ENCODE measurements at places on chromosomes 11 and 22. TPM values are rescaled to one million over a fixed set of nuclear protein-coding genes. Genes with fewer than 3 reads are reported as not detected.

- peaks cover 12% of the 10 kb centered on the region for H3K4me1 ChIP-seq
- H3K27me3 ChIP-seq = no peaks in the 10 kb centered on the region
- H3K36me3 ChIP-seq = peaks cover 31% of the 10 kb centered on the region
- no peak for DNase-seq
Observed at GRCh38 chr11:47161890-47162289, 14.8 kb downstream of the ARFGAP2 start.

DNA sequence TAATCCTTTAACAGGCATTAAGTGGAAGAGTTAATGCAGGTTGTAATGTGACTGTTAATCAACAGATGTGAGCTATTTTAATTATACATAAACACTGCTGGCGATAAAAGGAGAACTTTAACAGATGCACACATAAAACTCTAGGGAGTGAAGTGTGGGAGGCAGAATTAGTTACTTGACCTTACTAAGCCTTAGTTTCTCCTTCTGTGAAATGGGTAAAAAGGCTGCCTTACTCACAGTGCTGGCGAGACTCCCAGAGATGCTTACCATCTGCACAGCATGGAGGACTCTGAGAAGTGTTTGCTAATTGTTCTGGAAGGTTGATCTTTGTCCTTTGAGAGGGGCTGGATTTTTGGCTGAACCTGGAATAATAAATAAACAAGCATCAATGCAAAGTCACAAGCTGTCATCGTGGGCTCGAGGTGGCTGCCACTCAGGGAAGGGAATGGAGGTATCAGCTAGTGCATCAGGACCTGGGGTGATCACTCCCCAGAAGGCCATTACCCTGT lies 58.6 kb upstream of the MPEG1 start:
- H3K4me1 ChIP-seq = no peaks in the 10 kb centered on the region
- no peak for DNase-seq
- H3K36me3 ChIP-seq = no peaks in the 10 kb centered on the region

DNA sequence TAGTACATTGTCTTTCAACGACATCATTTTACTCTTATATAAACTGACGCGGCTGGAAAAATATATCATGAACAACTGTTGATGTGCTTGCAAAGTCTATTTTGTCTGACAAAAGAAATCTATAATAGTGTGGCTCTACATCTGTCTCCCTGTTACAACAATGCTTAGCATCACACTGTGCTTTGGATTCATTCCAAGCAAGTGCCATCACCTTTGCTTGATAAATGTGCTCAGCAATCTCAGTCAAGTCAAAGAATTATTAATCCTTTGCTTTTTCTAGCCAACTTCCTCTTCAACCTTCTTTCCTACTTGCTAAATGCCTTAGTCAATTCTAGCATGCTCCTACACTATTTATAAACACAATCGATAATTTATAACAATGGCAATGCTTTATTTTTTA lies 140.5 kb downstream of the FCHSD2 start:
- no peak overlapping the region for H3K4me3 ChIP-seq
- H3K36me3 ChIP-seq = no peaks in the 10 kb centered on the region
- H3K4me1 ChIP-seq = peaks cover 27% of the 10 kb centered on the region
- H3K27ac ChIP-seq = peak overlapping the region; percentile 36
- no peaks in the 10 kb centered on the region for H3K27me3 ChIP-seq
- DNase-seq = no peak

- H3K4me3 ChIP-seq = no peak overlapping the region
- no peaks in the 10 kb centered on the region for H3K4me1 ChIP-seq
- peaks cover 23% of the 10 kb centered on the region for H3K27me3 ChIP-seq
- H3K36me3 ChIP-seq = no peaks in the 10 kb centered on the region
- no peak for DNase-seq
Observed at GRCh38 chr11:5891216-5891800, 1.7 kb upstream of the OR52E5 start.

GRCh38 chr22:40651563-40652501 lies 15.3 kb upstream of the MRTFA start:
- no peaks in the 10 kb centered on the region for H3K36me3 ChIP-seq
- peak; percentile 93 for DNase-seq
- no peaks in the 10 kb centered on the region for H3K27me3 ChIP-seq
- H3K4me3 ChIP-seq = peak overlapping the region; percentile 72
- peaks cover 44% of the 10 kb centered on the region for H3K4me1 ChIP-seq

- no peaks in the 10 kb centered on the region for H3K4me1 ChIP-seq
- no peak for DNase-seq
- no peak overlapping the region for H3K4me3 ChIP-seq
- no peaks in the 10 kb centered on the region for H3K36me3 ChIP-seq
Observed at GRCh38 chr11:124068601-124069110, 27.5 kb upstream of the OR10G7 start.

- H3K27ac ChIP-seq = no peak overlapping the region
- H3K4me1 ChIP-seq = peaks cover 11% of the 10 kb centered on the region
- peak; percentile 86 for DNase-seq
- no peaks in the 10 kb centered on the region for H3K27me3 ChIP-seq
- peaks cover 10% of the 10 kb centered on the region for H3K36me3 ChIP-seq
Observed at GRCh38 chr22:38114484-38115398, 4.3 kb upstream of the BAIAP2L2 start.

DNA sequence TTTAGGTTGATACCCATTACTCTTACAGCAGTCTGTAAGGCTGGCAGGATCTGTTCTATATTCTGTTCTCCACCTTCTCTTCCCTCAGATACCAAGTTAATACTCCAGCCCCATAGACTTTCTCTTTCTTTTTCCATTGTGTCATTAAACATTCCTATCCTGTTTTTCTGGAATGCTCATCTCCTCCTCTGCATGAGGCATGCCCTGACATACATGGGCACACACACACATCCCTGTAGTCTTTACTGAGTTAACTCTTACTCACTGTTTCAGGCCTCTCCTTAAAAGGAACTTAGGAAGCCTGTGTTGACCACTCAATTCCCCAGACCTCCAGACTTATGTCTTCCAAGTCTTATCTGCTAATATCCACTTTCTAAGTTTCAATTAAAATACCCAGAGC lies 476.8 kb downstream of the METTL15 start:
- no peaks in the 10 kb centered on the region for H3K36me3 ChIP-seq
- H3K4me1 ChIP-seq = no peaks in the 10 kb centered on the region
- H3K27me3 ChIP-seq = no peaks in the 10 kb centered on the region
- DNase-seq = no peak

- H3K27me3 ChIP-seq = peaks cover 10% of the 10 kb centered on the region
- no peaks in the 10 kb centered on the region for H3K36me3 ChIP-seq
- H3K27ac ChIP-seq = no peak overlapping the region
- H3K4me3 ChIP-seq = peak overlapping the region; percentile 24
- H3K4me1 ChIP-seq = peaks cover 7% of the 10 kb centered on the region
Observed at GRCh38 chr11:83681031-83681781, 395.0 kb upstream of the CCDC90B start.

GRCh38 chr11:30717009-30717408 lies 130.9 kb upstream of the MPPED2 start:
- no peak overlapping the region for H3K27ac ChIP-seq
- no peaks in the 10 kb centered on the region for H3K36me3 ChIP-seq
- H3K4me3 ChIP-seq = no peak overlapping the region
- no peak for DNase-seq
- H3K27me3 ChIP-seq = no peaks in the 10 kb centered on the region
- no peaks in the 10 kb centered on the region for H3K4me1 ChIP-seq

DNA sequence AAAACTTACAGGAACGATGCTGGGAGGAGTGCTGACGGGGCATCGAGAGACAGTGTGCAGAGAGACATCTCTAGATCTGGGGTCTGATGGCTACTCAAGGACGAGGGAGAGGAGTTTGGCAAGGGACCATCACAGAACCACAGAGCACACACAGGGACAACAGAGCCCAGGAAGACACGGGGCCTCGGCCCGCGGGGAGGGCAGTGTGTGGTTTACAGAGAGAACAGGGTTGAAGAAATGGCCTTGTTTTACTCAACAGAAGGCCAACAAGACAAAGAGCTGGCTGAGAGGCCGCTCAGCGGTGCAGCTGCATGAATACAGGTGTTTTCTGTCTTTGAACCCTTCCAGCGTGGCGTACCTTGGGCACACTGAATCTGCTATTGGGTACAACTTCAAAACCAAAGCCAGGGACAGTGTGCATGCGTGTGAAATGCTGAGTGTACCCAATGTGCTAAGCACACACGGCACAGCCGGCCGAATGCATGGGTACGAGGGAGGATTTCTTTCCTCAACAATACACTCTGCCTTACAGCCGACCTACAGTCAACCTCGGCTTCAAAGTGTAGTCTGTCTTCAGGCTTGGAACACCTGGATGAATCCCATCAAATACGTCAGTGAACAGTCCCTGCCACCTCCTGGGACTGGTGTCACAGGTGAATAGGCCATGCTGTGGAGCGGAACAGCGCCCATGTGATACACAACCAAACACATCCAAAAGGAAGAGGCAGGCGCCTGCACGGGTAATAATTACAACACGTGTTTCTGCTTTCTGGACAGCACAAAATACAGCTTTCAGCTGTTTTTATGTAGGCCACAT lies 20.7 kb upstream of the BID start:
- H3K4me1 ChIP-seq = peaks cover 15% of the 10 kb centered on the region
- no peak for DNase-seq
- no peaks in the 10 kb centered on the region for H3K27me3 ChIP-seq
- no peak overlapping the region for H3K4me3 ChIP-seq
- H3K27ac ChIP-seq = no peak overlapping the region

GRCh38 chr11:115767883-115768282 lies 263.7 kb upstream of the CADM1 start:
- DNase-seq = no peak
- no peaks in the 10 kb centered on the region for H3K36me3 ChIP-seq
- H3K27me3 ChIP-seq = no peaks in the 10 kb centered on the region
- H3K4me1 ChIP-seq = no peaks in the 10 kb centered on the region
- H3K4me3 ChIP-seq = no peak overlapping the region

DNA sequence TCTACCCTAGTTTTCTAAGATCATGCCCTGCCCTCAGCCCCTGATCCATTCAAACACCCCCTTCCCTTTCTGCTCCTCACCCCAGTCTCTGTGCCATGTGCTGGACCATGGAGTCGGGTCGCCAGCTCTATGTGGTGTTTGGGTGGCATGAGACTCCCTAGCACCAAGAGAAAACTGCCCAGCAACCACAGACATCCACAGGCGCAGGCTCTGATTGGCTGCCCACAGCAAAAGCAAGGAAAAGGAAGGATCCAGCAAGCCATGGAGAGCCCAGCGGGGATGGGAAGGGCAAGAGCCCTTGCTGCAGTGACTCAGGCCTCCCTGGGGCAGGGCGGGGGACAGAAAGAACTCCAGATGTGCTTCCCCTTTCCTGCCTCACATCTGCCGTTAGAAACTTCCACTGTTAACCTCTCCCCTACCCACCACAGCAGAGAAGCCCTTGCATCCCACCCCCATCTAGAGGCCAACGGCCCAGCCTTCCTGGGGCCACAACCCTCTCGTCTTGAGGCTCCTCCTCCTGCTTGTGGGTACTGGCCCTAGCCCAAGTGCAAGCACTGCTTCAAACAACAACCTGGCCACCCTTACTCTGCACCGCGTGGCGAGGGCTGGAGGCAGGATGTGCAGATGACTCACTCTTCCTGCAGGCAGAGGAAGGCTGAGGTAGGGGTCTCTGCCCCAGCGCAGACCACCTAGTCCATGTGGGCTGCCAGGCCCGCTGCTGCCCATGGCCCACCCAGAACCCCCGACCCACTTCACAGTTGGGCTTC lies 9.7 kb upstream of the AHNAK start:
- H3K4me1 ChIP-seq = peaks cover 90% of the 10 kb centered on the region
- H3K27me3 ChIP-seq = no peaks in the 10 kb centered on the region
- peaks cover 32% of the 10 kb centered on the region for H3K36me3 ChIP-seq
- H3K4me3 ChIP-seq = peak overlapping the region; percentile 39

DNA sequence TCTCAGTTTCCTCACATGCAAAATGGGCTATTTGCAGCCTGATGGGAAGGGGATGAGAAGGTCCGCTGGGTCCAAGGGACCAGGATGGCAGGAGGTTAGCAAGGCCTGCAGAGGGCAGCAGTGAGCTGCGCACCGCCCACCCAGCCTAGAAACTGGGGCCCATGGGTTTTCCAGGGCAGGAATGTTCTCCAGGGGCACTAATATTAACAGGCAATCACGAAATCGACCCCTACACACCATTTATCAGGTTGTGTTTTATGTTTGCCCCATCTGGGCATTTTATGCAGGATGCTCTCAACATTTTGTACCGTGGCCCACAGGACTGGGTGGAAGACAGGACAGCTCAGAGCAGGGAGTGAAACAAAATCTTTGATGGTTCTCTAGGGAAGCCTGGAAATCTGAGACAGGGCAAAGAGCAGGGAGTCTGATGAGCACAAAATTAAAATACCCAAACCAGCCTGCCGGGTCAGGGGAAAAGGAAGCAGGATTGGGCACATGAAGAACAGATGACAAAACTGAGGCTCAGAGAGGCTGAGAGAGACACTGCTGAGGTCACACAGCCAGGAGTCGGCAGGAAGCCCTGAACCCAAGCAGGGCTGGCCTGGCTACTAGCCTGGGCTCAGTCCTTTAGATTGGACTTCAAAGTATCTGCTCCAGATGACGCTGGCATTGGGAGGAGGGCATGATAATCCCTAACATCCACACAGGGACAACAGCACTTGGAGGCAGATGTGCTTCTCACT lies 1.6 kb upstream of the BCR start:
- no peak overlapping the region for H3K4me3 ChIP-seq
- H3K4me1 ChIP-seq = peaks cover 42% of the 10 kb centered on the region
- H3K27ac ChIP-seq = peak overlapping the region; percentile 76

GRCh38 chr22:24355574-24355973 lies 71.8 kb upstream of the ADORA2A start:
- peaks cover 20% of the 10 kb centered on the region for H3K4me1 ChIP-seq
- H3K27ac ChIP-seq = no peak overlapping the region
- no peaks in the 10 kb centered on the region for H3K27me3 ChIP-seq
- H3K4me3 ChIP-seq = no peak overlapping the region
- DNase-seq = no peak

GRCh38 chr22:46635756-46636155 lies 15.6 kb downstream of the GRAMD4 start:
- peak overlapping the region; percentile 79 for H3K27ac ChIP-seq
- H3K4me1 ChIP-seq = peaks cover 81% of the 10 kb centered on the region
- H3K4me3 ChIP-seq = no peak overlapping the region
- no peaks in the 10 kb centered on the region for H3K27me3 ChIP-seq
- no peaks in the 10 kb centered on the region for H3K36me3 ChIP-seq

OR10D3 gene
- not detected for total RNA-seq

FLRT1 gene
- 0.44 TPM for total RNA-seq

SPDYC gene
- not detected for total RNA-seq

NXPE2 gene
- 0.22 TPM for total RNA-seq

PPFIA1 gene
- total RNA-seq = 45.3 TPM

Data from left ventricle myocardium inferior (tissue), 1 donor.